ENCODE measurements at places on chromosomes 16 and 17. TPM values are rescaled to one million over a fixed set of nuclear protein-coding genes. Genes with fewer than 3 reads are reported as not detected.
A peak's percentile ranks its signal among the peaks of the same experiment; 100 is the strongest.

Gene ZP2
- total RNA-seq: not detected

Gene SNN
- total RNA-seq: 12.2 TPM

GRCh38 chr17:56779898-56780777, 53.6 kb downstream of the C17orf67 start:
- H3K4me3 ChIP-seq: peak overlapping the region; percentile 58
- H3K27ac ChIP-seq: no peak overlapping the region
- H3K4me1 ChIP-seq: peaks cover 9% of the 10 kb centered on the region
- DNase-seq: peak; percentile 32

- H3K4me3 ChIP-seq: no peak overlapping the region
- H3K27me3 ChIP-seq: no peaks in the 10 kb centered on the region
- peak; percentile 96 for DNase-seq
- peaks cover 38% of the 10 kb centered on the region for H3K36me3 ChIP-seq
Observed at GRCh38 chr16:23587726-23588125, 8.4 kb downstream of the NDUFAB1 start.

DNA sequence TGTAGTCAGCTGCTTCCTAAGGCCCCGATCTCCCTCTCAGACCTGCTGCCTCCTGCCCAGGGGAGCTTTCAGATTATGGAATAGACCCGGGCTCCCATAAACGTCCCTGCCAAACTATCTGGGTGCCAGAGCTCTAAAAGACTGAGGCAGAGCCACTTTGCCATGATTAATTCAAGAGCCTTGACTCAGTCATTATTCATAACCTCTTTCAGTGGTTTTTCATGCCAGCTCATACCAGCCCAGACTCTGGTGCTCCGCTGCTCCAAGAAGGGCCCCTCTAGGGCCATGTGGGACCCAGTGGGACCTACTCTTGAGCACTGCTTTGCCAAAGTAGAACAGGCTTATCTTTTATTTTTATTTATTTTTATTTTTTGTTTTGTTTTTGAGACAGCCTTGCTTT, 23.9 kb downstream of the DNAI2 start:
- no peak overlapping the region for H3K4me3 ChIP-seq
- H3K4me1 ChIP-seq: no peaks in the 10 kb centered on the region
- no peaks in the 10 kb centered on the region for H3K36me3 ChIP-seq

GRCh38 chr17:29376667-29377270, 13.4 kb upstream of the TAOK1 start:
- DNase-seq: peak; percentile 81
- H3K27ac ChIP-seq: peak overlapping the region; percentile 61
- H3K4me3 ChIP-seq: peak overlapping the region; percentile 22
- H3K4me1 ChIP-seq: peaks cover 9% of the 10 kb centered on the region

GRCh38 chr16:56892705-56893104, 27.7 kb downstream of the SLC12A3 start:
- no peak overlapping the region for H3K4me3 ChIP-seq
- H3K27me3 ChIP-seq: no peaks in the 10 kb centered on the region
- no peaks in the 10 kb centered on the region for H3K4me1 ChIP-seq
- no peaks in the 10 kb centered on the region for H3K36me3 ChIP-seq
- no peak overlapping the region for H3K27ac ChIP-seq
- DNase-seq: no peak
